ENCODE measurements at places on chromosomes 1 and 21. TPM values are rescaled to one million over a fixed set of nuclear protein-coding genes. Genes with fewer than 3 reads are reported as not detected.

Gene MAP3K7CL
- total RNA-seq: 41.5 TPM

- no peak for DNase-seq
Measured at GRCh38 chr1:211292411-211292810, 33.2 kb downstream of the RCOR3 start.

Gene NIBAN1
- 12.8 TPM for total RNA-seq

DNA sequence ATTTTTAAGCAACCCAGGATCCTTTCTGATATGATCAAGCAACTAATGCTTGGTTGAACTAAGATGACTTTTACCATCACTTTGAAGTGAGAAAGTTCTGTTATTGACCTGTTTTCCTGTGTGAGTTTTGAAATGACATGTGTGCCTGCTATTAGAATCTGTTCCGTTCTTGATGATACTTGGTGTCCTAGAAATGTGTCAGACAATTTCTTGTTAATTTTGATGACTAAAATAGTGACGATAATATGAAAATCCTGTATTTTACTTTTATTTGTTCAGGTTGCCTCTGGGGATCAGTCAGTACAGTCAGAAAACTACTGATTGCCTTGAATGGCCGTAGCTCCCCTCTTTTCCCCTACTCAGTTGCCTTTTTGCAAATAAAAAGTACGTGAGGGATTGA, 228.0 kb downstream of the RYR2 start:
- DNase-seq: no peak

- no peak for DNase-seq
Measured at GRCh38 chr1:44620072-44620471, 54.2 kb downstream of the TMEM53 start.

DNA sequence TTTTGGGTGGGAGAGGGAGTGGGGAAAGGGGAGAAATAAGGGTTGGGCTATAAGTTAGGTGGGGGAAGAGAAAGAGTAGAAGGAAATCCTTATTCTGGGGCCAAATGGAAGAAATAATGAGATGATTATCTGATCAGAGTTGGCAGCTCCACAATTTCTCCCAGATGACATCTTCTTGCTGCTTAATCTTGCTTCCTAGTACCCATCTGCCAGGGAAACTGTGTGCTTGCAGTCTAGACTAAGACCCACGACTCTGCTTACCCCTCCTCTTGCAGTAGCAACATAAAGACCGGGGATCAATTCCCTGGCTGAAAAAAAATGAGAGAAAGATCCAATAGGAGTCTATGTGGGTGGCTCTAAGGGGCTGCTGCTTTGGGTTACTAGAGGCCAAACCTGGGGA, 95.6 kb downstream of the PAPPA2 start:
- no peak for DNase-seq

GRCh38 chr1:85940656-85941306, 215.8 kb downstream of the COL24A1 start:
- DNase-seq: no peak
